AG08396 (cell line): ENCODE measurements at places on chromosomes 2 and 18.

GRCh38 chr18:70195852-70196434, 9.5 kb downstream of the RTTN start:
- DNase-seq: peak; percentile 34

GRCh38 chr2:15133461-15133860, 427.7 kb downstream of the NBAS start:
- DNase-seq: no peak

DNA sequence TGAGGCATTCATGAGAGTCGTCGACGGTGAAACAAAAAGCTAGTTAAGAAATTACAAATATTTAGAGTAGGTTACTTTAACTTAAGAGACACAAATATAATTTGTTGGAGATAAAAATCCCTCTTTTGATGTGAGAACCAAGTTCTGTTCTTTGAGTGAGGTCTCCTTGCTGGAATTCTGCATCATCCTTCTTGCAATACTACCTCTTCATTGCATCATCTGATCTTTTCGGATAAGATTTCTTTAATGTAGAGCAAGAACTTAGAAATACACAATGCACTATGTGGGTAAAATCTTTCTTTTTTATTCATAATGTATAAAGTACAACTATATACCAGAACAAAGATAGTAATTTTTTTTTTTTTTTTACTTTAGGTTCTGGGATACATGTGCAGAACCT, 118.4 kb downstream of the ARL4C start:
- no peak for DNase-seq

- DNase-seq: no peak
Observed at GRCh38 chr2:189505492-189505891, 64.2 kb downstream of the WDR75 start.

- DNase-seq: no peak
Observed at GRCh38 chr2:130251535-130251872, 53.3 kb upstream of the TUBA3E start.

GRCh38 chr18:58402247-58402646, 226.6 kb downstream of the ALPK2 start:
- no peak for DNase-seq

DNA sequence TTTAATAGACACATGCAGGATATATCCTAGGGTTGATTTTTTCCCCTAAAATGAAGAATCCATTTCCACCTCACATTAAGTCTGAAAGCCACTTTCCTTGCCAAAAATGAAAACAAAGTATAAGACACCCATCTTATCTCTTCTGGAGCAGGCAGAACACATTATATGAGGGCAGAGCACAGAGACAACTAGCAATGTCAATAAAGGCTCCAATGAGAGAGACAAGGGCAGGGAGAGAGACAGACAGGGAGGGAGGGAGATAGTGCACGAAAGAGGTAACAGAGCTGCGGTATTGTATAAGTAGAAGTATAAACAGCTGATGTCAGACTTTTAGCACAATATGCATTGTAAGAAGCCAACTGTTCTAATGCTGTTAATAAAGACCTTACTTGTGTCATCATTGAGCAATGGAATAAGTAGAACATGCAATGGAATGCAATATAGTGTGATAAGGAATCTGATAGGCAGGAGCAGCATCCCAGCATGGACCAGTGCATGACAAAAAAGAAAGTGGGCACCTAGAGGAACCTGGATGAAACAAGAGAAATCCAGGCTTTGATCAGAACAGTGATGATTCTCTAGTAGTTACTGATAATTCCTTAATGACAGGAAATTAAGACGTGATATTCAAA, 150.6 kb upstream of the TCF4 start:
- DNase-seq: no peak

DNA sequence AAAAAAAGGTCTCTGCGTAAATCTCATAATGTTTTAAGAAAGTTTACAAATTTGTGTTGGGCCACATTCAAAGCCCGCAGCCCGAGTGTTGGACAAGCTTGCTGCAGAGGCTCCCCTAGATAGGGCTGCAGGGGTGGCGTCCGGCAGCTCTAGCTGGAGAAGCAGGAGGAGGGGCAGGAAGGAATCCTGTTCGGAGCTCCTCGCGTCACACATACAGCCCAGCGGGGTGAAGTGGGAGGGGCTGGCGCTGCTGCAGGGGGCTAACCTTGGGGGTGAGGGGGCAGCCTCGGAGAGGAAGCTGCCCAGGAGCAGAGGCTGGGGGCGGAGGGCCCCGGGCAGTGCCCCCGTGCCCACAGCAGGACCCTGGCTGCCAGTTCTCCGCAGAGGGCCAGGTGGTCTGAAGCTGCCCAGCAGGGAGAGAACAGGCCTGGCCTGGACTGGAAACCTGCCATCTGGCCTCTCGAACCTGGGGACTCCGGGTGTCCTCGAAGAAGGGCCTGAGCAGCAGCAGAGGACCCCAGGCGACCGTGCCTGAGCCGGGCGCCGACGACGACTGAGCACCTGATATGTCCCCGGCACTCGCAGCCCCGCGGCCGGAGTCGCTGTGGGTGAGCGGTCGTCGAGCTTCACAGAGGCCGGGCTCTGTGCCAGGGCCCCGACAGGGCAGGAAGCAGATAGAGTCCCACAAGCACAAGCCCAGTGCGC, 2.6 kb upstream of the GPR35 start:
- DNase-seq: no peak

- no peak for DNase-seq
Observed at GRCh38 chr2:24745825-24746224, 47.4 kb downstream of the PTRHD1 start.

- DNase-seq: no peak
Observed at GRCh38 chr2:97704989-97705388, 8.4 kb upstream of the ZAP70 start.

- DNase-seq: peak; percentile 80
Observed at GRCh38 chr2:9770308-9771100, 72.8 kb upstream of the TAF1B start.

DNA sequence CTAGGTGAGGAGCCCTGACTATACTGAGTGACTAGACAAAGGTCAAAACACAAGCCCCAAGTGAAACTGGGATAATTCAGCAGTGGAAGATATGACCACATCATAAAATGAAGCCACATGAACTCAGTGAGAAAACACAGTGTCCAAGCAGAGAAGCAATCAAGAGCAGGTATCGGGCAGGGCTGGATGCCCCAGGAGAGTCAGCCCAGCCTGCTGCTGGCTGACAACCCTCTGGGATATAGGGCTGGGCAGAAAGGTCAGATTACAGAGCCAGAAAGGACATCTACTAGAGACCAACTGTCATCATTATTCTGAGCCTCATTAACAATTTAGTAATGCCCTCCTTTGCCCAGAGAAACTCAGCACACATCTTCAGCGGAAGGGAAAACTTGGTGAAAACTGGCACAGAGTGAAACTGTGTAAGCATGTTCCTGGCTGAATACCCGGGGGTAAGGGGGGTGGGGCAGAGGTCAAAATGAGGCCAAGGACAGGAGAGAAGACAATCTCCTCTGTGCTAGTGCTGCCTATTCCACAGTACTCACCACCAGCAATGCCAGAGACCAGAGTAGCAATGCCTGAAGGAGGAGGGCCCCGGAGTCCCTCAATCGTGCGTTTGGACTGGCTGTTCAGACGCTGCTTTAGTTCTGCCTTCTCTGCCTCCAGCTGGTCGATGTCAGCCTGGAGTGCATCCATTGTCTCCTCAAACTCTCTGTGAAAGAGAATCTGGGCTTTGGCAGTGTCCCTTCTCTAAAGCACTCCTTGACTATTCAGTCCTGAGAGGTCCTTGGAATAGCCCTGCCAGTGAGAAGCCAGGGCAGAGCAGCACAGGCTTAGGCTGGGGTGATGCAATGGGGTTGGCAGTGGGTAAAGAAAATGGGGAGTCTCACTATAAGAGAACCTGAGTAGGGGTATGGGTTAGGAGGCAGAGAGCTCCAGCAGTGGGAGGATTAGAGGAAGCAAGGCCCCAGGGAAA, 15.3 kb downstream of the DCTN1 start:
- no peak for DNase-seq

DNA sequence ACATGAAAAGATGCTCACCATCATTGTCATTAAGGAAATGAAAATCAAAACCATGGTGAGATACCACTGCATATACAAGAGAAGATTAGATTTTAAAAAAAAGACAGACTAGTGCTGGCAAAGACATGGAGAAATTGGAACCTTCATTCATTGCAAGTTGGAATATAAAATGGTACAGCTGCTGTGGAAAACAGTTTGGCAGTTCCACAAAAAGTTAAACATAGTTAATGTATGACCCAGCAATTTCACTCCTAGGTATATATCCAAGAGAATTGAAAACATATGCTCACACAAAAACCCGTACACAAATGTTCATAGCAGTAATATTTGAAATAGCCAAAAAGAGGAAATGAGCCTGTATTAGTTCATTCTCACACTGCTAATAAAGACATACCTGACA, 33.7 kb upstream of the MBOAT2 start:
- DNase-seq: no peak

- DNase-seq: no peak
Observed at GRCh38 chr18:34893239-34893638, 148.0 kb upstream of the MAPRE2 start.

DNA sequence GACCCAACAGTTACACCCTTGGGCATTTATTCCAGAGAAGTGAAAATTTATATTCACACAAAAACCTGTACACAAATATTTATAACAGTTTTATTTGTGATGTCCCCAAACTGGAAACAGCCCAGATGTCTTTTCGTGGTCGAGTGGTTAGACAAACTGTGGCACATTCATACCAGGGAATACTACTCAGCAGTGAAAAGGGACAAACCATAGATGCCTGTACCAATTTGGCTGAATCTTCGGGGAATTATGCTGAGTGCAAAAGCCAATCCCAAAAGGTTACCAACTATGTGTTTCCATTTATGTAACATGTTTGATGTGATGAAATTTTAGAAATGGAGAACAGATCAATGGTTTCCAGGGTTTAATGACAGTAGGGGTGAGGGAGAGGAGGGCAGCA, 154.3 kb downstream of the GLI2 start:
- DNase-seq: no peak

GRCh38 chr2:128603411-128603924, 284.8 kb upstream of the HS6ST1 start:
- DNase-seq: no peak

GRCh38 chr2:80365762-80366161, 61.2 kb upstream of the LRRTM1 start:
- DNase-seq: no peak

DNA sequence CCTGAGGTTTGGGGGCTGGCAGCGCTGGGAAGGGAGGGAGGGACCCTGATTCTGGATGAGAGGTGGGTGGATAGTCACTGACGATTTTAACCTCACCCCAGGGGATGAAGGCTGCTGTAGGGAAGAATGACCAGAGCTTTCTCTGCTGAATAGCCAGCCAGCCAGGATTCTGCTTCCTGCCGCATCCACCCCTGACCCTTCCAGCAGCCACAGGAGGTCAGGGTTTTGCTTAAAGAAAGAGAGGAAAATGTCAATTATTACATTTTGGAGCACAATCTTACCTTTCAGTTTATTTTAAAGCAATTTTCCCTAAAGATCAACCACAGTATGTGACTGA, 217.7 kb downstream of the GBX2 start:
- DNase-seq: no peak

DNA sequence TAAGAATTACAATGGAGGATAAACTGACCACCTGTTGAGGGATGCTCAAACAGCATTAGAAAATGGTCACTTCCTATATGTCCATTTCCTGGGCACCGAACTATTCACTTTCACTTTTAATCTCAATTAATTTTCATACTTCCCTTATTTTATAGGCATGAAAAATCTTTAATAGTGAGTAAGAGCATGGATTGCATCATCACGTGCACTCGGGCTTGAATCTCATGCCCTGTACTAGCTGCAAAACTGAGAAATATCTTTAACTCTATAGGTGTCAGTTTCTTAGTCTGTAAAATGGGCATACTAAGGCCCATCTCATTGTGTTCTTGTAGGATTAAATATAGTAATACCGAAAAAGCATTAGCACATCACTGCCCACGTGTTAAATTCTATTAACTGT, 183.9 kb upstream of the FIGN start:
- DNase-seq: no peak

GRCh38 chr2:54722641-54723040, 821 bp upstream of the EML6 start:
- peak; percentile 53 for DNase-seq

DNA sequence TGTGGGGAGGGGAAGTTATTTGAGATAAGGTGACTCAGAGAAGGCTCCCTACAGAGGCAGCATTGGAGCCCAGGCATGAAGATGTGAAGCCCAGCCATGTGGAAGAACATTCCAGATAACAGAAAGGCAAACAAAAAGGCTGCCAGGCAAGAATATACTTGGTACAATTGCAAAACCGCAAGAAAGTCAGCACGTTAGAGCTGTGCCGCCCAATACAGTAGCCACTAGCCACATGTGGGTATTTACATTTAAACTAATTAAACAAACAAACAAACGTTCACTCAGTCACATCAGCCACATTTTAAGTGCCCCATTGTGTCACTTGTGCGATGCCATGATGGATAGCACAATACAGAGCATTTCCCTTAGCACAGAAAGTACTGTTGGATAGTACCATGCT, 179.6 kb downstream of the SATB2 start:
- no peak for DNase-seq

DNA sequence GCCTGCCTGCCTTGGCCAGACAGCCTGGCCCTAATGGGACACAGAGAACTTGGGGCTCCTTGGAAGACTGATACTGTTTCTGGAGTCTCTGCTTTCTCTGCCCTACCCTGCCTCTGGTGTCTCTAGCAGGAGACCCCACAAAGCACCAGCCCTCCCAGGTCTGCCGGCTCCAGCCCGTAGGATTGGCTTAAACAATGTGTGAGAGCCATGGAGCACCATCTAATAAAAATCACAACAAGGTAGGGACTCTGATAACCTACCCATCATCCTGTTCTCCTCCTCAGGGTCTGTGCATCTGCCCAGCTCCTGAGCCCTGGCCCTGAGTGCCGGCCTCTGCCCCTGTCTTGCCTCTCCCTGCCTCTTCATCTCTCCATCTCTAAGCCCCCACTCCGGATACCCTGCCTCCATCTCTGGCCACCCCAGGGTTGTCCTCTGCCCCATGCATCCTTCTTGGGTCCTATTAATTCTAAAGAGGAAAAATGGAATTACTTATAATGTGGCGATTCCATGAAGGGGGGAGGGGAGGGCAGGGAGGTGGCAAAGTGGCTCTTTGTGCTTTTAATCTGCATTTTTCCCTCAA, 1.2 kb upstream of the ECEL1 start:
- no peak for DNase-seq

GRCh38 chr2:65714866-65715265, 282.5 kb upstream of the SPRED2 start:
- no peak for DNase-seq

GRCh38 chr2:196697825-196698224, 58.3 kb downstream of the CCDC150 start:
- no peak for DNase-seq

GRCh38 chr2:221555494-221555846, 16.6 kb downstream of the EPHA4 start:
- no peak for DNase-seq
